ENCODE measurements at places on chromosomes 2 and 18.
A peak's percentile ranks its signal among the peaks of the same experiment; 100 is the strongest.

DNA sequence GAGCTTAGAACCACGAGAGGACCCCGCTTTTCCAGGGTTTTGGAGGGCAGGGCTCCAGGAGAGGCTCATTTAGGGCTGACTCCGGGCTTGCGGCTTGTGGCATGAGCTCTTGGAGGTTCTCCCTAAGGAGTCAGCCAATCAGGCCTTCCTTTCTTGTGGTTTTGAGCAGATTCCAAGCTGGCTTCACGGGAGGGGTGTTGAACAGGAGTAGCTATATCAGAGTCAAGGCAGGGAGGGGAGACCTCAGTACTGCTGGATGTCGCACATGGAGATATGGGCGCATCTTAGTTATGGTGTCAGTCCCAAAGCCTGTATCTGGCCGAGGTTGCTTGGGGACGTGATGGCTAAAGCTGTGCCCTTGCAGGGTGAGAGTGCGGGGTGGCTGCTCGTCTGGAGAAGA, 98.6 kb downstream of the AGAP1 start:
- no peak for DNase-seq

DNA sequence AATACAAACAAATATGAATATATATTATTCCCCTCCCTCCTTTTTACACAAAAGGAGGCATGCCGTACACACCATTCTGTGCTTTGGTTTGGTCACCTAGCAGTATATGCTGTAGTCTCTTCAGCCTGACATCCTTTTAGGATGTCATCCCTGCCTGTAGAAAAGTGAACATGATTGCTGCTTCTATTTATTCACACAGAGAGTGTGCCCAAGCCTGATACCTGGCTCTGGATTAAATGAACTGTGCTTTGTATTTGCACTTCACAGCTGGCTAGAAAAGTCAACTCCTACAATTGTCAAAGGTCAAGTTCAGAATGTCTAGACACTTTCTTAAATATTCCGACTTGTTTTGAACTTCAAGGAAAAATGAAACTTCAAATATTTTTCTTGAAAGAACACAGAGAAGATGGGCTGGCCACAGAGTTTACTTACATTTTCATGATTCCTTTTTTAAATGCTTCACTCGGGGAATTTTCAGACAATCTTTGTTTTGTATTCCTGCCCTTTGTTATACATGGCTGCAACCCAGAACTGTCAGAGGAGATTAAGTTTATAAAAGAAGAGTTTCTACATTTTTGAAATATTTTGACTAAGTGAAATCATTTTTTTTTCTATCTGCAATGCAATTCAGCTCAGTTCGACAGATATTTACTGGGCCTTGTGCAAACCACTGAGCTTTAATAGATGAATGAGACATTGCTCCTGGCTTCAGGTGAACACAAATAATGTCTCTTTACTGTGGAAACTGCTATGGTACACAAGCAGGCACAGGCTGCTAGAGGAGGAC, 33.5 kb downstream of the DAPL1 start:
- no peak for DNase-seq

DNA sequence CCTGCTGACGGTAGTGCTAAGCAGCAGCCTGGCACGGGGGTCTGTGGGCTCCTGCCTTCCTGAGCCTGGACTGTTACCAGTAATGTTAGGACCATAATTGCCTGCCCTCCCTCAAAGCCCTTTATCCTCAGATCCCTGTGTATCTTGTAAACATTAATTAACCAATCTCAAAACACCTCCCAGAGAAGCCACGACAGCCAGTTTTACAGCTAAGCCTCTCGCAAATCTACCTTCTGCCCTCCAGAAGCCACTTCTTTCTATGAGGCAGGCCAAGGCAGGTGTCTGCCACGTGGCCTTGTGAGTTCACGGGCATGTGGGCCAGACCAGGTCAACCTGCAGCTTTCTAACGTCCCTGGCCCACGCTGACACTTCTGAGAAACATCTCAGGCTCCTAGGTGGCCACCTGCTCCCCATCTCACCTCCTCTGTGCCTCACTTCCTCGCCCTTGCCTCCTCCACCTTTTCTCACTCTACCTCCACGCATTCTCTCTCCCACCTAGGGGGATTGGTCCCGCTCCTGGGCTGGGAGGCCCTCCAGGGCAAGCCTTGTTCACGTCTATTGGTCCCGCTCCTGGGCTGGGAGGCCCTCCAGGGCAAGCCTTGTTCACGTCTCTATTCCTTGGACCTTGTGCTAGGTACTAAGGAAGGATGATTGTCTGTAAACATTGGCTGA, 64.3 kb downstream of the EDAR start:
- DNase-seq: no peak

- no peak for DNase-seq
Measured at GRCh38 chr2:159265171-159265576, 21.3 kb downstream of the WDSUB1 start.

- peak; percentile 44 for DNase-seq
Measured at GRCh38 chr2:191165176-191165643, 14.4 kb upstream of the STAT4 start.

GRCh38 chr2:8800218-8800617, 37.2 kb downstream of the KIDINS220 start:
- DNase-seq: no peak

DNA sequence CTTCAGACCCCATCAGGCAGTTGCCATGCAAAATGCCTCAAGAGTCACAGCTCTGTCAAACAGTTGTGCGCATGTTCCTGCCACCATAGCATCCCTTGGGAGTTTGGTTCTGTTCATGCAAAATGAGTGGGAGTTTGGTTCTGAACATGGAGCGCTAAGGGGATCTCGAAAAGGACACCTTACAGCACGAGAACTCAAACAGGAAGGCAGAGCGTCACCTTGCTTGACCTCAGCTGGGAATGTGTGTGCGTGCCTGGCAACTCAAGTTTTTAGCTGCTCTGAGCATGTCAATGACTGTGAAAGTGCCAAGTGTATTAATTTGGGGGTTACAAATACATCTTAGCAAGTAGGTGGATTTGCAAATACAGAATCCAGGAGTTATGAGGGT, 16.6 kb downstream of the MALL start:
- no peak for DNase-seq

DNA sequence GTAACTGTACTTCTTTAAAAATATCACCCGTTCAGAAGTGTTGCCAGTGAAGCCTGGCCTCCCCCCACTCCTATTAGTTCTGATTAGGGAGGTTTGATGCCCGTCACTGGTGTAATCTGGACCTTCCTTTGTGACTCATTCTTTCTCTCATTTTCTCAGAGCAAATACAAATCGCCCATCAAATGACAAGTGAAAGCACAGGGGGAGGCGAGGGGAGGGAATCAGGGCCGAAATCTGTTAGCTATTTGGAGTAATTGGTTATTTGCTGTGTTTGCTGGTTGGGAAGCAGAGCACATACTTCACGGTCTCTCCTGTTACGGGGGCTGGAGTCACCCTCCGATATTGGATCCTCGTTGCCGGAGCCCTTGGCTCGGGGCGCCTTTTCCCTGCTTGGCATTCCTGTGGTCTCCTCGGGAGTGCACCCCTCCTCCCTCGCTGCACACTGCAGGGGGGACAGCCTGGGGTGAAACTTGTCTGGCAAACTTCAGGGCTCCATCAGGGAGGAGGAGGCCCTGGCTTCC, 178.1 kb downstream of the DYSF start:
- DNase-seq: no peak

DNA sequence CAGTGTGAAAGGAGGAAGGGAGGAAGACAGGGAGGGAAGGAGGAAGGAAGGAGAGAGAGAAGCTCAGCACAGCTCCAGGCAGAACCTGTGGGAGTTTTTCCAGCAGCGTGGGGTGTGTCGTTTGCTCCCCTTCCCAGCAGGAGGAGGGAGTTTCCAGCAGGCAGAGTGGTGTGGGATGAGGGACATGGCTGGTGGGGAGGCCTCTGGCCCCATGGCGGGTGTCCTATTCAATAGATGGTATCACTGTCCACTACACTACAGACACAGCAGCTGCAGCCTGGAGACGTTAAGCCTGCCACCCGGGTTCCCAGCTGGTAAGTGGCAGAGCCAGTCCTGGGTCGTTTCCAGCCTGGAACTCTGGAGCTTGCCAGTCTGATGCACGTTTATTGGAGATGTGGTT, 44.7 kb downstream of the GLI2 start:
- no peak for DNase-seq

DNA sequence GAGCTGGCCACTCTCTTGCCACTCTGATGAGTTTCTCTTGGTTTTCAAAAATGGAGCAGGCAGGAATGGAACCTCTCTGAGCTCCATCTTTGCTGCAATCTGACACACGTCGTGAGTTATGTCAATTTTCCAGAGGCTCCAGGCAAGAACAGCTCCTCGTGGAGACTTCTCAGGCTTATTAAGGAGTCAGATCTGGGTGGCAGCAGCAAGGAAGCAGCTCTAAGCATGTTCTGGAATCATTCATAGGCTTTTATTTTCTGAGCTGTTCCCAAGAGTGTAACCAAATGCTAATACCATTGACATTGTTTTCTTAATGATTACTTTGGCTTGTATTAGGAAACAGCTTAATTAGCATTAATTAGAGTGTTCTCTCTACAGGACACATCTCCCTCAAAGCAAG, 26.1 kb upstream of the PDIA6 start:
- no peak for DNase-seq

DNA sequence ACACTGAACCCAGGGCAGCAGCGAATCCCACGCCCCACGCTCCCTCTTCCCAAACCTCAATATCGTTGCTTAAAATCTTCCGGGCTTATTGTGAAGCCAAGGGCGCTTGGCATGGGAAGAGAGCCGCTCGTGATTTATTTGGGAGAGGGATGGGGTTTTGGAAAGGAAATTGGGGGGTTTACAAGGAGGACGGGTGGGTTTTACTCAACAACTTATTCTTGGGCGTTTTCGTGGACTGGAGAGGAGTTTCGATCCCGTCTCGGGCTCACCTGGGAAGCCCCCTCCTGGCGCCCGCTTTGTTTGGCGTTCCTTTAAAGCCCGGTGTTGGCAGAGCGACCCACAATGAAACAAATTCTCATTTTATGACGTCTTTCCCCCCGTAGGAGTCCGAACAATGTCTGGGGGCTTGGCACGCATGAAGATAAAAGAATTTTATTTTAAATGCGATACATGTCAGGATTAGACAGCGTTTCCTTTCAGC, 135.3 kb downstream of the INSIG2 start:
- DNase-seq: no peak

GRCh38 chr2:235390108-235390815, 103.6 kb upstream of the AGAP1 start:
- DNase-seq: peak; percentile 66

GRCh38 chr18:48868468-48869466, 82.0 kb downstream of the SMAD7 start:
- DNase-seq: peak; percentile 72

DNA sequence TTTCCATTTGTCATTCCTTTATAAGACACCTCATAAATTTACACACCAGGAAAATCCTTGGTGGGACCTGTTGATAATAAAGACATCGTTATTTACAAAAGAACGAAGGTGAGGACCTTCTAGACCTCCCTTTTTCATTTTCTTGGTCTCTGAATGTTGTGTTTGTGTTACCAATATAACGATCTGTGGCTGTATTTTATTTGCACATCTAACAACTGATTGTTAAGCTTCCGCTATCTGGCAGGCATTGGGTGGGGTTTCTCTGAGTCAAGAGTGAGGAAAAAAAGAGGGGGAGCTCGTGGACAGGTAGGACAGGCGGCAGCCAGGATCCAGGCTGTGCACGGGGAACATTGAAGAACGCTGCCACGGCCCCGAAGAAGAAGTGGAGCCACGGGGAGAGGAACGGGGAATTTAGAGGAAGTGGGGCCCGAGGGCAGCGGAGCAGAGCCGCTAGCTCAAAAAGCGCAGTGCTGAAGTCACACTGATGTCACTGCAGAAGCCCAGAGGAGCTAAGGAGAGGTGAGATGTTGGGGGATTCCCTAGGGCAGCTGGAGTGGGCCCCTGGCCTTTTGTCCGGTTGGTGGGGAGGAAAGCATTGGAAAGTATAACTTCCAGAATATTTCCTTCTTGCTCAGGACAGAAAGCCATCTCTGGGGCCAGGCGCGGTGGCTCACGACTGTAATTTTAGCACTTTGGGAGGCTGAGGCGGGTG, 20.9 kb upstream of the DNMT3A start:
- DNase-seq: peak; percentile 69

GRCh38 chr2:171878481-171878993, 15.5 kb downstream of the SLC25A12 start:
- DNase-seq: no peak

DNA sequence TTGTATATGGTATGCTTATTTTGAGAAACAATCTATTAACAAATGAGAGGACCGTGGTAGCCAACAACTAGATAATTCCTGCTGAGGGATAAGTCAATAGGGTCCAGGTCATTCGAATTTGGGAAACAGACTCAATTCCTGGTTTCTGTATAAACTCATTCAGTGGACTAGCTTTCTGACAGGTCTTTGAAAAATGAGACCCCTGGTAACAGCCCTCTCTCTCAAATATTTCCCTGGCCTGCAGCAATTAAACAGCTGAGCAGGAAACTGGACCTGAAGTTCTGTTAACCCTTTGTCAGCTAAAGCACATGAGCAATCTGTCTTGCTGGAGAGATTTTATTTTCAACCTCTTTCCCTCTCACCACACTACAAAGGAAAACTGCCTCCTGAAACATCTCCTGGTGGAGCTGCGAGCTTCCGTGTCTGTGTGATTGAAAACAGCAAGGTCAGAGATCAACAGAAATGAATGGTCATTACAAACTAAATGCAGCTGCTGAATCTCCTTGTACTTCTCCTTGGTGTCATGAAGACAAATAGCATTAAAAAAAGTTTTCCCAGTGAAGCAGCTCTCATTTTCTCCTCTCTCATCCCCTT, 70.3 kb upstream of the CCDC85A start:
- no peak for DNase-seq

DNA sequence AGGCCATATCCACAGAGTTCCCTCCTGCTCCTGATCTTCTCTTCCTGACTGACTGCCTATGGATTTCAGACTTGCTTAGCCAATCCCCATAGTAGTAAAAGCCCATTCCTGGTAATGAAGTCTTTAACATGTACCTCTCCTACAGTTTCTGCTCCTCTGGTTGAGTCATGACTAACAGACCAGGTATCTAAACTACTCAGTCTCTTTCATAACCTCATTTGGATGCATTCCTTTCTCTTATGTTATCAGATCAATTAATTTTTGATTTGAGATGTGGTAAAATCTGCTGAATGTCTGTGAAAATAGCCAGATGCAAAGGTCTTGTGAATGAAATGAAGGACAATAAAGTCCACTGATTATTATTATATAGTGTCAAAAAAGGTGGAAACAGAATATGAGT, 198.0 kb downstream of the NBAS start:
- no peak for DNase-seq

DNA sequence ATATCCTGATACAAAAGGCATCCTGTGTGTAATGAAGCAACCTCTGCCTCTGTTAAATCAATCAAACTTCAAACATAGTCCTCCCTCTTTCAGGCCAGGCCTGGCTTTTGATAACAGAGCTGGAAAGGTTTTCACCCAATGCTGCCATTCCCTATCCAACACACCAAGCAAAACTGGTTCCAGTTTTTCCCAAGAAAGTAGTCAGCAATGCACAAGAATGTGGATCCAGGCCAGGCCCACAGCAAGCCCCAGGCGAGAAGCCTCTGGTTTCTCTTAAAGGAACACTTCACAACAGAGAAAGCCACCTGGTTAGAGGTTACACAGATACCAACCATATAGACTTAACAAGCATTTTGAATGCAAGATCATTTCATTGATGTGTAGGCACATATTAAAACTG, 49.2 kb upstream of the CCDC150 start:
- DNase-seq: no peak
